ENCODE measurements at places on chromosomes 2 and 18.

DNA sequence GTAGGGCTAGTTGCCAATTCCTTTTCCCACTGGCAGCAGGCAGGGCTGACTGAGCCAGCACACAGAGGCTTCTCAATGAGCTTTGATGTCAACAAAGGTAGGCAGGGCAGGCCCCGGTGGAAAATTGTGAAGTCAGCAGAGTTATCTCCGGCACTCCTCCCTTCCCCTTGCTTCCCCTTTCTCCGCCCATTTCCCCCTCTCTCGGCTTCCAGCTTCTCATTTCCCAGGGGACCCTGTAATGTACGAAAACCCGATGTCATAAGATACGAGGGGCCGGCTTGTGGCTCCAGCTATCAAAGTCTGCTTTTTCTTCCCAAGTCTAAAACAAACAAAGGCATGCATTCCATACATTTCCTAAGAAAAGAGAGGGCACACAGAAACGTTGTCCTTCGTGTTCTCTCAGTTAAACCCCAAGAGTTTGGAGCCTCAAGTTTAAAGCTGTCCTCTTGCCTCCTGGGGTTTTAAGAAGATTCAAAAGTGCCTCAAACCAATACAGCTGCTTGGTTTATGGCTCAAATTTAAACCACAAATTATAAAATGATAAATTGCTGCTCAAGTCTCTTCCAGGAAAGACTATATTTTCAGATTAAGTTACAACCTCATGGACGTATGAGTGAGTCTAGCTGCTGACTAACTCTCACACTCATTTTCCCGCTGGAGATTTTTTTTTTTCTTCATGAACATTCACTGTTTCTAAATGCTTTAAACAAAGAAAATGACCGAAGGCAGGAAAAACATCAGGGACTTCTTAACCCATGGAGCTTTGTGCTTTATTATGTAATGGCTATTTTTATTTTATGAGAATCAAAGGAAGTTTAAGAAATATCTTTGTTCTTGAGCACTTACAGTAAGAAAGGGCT is 27.2 kb upstream of the EML4 start:
- peak; percentile 65 for DNase-seq

GRCh38 chr2:171789956-171790355 is 102.7 kb downstream of the DYNC1I2 start:
- DNase-seq: no peak

GRCh38 chr2:241584436-241584835 is 25.9 kb downstream of the BOK start:
- no peak for DNase-seq

DNA sequence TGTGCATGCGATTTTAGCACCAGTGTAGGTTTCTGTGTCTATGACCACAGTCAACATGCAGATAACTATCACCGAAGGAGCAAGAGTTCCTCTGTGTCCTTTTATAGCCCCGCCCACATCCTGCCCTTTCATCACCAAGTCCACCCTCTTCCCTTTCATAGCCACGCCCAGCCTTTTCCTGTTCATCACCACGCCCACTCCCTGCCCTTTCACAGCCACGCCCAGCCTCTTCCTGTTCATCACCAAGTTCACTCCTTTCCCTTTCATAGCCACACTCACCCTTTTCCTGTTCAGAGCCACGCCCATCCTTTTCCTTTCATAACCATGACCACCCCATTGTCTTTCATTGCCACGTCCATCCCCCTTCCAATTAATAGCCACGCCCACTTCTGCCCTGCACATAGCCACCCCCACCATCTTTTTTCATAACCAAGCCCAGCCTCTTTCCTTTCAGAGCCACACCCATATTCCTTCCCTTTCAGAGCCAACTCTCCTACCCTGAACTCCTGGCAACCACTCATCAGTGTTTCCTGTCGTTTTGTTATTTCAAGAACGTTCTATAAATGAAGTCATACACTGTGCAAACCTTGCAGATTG is 273.9 kb downstream of the MYT1L start:
- peak; percentile 8 for DNase-seq

- no peak for DNase-seq
Observed at GRCh38 chr18:77197073-77197472, 52.6 kb upstream of the GALR1 start.

DNA sequence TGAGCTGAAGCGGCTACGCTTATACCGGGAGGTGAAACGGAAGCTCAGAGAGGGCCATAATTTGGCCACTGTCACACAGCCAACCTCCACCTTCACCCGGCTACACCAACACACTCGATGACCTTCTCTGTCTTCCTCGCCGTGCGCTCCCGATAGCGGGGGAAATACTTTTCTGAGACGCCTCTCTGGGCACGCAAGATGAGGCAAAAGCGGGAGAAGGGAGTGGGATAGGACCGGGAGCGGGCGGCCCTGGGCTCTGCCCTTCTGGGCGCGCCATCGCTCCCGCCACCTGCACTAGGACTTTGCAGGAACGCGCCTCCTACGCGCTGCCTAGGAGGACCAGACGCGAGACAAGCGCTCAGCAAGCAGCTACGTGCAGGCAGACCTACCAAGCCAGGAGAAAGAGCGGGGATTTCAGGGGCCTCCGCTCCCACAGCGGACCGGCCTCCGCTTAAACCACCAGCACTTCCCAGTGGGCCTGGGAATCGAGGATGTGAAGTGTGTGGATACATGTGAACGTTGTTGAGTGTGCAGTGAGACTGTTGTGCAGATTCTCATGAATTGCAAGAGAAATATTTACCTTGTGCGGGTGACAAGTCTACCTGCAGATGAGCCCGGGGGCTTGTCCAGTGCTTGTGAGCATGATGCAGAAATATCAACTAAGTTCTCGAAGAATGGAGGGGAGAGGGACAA is 11.4 kb downstream of the SIX3 start:
- peak; percentile 70 for DNase-seq

DNA sequence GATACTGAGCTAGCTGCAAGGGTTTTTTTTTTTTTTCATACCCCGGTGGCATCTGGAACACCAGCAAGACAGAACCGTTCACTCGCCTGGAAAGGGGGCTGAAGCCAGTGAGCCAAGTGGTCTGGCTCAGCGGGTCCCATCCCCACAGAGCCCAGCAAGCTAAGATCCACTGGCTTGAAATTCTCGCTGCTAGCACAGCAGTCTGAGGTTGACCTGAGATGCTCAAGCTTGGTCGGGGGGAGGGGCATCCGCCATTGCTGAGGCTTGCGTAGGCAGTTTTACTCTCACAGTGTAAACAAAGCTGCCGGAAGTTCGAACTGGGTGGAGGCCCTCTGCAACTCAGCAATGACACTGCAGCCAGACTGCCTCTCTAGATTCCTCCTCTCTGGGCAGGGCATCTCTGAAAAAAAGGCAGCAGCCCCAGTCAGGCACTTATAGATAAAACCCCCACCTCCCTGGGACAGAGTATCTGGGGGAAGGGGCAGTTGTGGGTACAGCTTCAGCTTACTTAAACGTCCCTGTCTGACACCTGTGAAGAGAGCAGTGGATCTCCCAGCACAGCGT is 5.1 kb upstream of the MIB1 start:
- peak; percentile 93 for DNase-seq
